C1 segment of cervical spinal cord (tissue), 14 donors: ENCODE measurements at places on chromosomes 3 and 15.

DNA sequence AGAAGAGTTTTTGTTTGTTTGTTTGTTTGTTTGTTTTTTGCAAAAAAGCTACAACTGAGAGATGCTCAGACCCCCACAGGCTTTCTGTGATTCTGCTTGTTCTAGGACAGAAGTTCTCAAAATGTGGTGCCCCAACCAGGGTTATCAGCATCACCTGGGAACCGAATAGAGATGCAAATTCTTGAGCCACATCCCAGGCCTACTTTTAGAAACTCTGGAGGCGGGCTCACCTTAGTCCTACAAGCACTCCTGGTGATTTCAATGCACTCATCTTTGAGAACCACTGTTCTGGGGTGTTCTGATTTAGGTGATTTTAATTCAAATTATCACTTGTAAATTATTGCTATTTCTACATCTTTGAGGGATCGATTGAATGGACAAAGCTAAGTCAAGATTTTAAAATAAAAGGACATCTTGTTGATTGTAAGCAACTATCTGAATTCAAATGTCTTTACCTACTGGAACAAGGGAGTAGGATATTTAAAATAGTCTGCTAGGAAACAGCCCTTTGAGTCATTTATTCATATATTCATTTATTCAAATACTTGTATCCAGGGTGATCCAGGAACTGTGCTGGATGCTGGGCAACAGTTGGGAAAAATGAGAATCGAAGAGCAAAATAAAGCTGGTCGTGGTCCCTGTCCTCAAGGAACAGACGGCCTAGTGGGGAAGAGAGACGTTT lies 44.7 kb upstream of the CADPS start:
- no peak for DNase-seq

DNA sequence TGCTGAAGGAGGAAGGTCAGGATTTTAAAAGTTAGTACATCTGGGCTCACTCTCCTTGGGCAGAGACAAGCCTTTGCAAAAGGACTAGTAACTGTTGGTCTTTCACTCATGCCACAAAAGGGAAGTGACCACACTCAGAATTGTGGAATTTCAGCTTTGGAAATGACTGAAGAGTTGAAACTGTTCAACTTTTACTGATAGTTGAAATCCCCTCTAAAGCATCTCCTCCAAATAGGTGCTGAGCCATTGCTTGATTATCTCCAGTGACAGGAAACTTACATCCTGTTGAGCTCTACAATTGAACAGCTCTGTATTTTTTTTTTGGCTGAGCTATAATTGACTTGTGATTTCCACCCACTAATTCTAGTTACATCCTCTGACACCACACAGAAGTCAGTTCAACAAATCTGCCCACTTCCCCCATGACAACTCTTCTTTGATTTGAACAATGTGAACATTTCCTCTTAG lies 254.8 kb upstream of the TPRG1 start:
- DNase-seq = no peak

DNA sequence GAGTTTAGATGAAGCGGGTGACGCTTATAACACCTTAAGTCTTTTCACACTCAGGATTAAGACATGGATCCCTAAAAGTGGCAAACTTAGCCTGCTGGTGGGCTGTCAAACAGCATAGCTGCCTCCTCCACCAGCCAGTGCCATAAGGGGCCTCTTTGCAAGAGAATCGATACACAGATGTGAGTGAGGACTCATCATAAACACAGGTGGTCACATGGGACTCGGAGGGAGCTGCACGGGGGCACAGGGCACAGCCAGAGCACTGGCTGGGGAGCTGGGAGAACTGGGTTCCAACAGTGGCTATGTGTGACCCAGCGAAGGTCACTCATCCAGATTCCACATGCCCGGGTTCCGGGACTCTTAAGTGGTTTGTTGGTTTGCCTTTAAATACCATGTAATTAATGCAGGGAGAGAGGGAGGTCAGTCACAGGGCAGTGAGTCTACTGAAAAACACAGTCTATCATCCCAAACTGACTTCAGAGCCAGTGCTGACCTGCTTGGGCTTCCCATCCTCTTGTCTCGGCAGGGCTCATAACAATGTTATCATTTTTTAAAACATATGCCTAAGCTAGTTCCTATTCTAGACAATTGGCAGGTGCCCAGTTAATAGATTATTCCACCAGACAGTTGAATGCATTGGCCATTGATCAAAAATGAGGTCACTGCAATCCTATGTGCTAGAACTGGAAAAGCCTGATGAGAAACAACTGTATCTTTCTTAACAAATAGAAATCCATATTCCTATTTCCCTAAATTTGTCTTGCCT lies 51.8 kb downstream of the SLC12A8 start:
- DNase-seq = no peak

DNA sequence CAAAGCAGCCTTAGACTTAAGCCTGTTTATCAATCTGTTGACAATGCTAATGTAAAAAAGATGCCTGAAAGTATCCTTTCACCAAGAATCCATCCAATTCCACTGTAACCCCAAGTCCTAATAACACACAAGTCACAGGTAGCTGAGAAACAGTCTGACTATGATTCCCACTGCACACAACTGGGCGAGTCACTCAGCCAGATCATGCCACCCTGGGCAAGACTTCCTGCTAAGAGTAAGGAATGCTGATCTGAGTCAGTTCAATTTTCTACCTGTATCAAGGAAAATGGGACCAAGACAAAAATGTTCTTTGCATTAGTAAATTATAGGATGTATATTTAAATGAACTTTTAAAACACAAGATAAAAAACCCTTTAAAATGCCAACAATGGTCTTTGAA lies 33.3 kb downstream of the NPTN start:
- DNase-seq = no peak

- DNase-seq = no peak
Observed at GRCh38 chr3:16378920-16379319, 113.9 kb downstream of the OXNAD1 start.

GRCh38 chr3:112640930-112641801 lies at the start of gene CCDC80:
CCDC80 (minus strand) TSS chr3:112641143; CDS start chr3:112639905, 1,238 bp downstream.
- no peak for DNase-seq

GRCh38 chr15:69116391-69116790 lies 44.0 kb upstream of the GLCE start:
- no peak for DNase-seq

GRCh38 chr3:45946875-45947274 lies 3.6 kb downstream of the CXCR6 start:
- DNase-seq = no peak

DNA sequence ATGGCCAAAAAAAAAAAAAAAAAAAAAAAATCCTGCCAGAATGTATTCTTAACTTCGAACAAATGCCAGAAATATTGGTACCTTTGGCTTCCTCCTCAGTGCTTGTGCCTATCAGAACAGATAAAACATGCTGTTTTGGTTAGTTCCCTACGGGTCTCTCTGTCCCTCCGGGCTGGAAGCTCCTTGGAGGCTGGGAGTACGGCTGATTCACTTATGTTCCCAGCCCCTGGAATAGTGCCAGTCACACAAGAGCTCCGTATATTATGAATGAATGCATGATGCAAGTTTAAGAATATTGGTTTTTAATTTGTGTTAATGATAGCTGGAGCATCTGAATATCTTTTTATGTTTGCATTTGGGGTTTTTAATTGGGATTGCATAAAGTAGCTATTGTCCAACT lies 44.0 kb downstream of the NR2F2 start:
- DNase-seq = no peak

DNA sequence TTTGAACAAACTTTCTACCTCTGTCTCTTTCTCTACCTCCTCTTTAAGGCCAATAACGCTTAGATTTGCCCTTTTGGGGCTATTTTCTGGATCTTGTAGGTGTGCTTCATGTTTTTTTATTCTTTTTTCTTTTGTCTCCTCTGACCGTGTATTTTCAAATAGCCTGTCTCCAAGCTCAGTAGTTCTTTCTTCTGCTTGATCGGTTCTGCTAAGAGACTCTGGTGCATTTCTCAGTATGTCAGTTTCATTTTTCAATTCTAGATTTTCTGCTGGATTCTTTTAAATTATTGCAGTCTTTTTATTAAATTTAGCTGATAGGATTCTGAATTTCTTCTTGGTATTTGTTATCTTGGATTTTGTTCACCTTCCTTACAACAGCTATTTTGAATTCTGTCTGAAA lies 148.7 kb downstream of the RSRC1 start:
- DNase-seq = no peak

GRCh38 chr3:189071446-189071845 lies 100.3 kb upstream of the TPRG1 start:
- no peak for DNase-seq

DNA sequence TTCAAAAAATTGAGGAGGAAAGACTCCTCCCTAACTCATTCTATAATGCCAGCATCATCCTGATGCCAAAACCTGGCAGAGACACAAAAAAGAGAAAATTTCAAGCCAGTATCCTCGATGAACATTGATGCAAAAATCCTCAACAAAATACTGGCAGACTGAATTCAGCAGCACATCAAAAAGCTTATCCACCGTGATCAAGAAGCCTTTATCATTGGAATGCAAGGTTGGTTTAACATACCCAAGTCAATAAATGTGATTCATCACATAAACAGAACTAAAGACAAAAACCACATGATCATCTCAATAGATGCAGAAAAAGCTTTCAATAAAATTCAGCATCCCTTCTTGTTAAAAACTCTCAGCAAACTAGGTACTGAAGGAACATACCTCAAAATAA lies 24.2 kb upstream of the CAPN3 start:
- DNase-seq = no peak

DNA sequence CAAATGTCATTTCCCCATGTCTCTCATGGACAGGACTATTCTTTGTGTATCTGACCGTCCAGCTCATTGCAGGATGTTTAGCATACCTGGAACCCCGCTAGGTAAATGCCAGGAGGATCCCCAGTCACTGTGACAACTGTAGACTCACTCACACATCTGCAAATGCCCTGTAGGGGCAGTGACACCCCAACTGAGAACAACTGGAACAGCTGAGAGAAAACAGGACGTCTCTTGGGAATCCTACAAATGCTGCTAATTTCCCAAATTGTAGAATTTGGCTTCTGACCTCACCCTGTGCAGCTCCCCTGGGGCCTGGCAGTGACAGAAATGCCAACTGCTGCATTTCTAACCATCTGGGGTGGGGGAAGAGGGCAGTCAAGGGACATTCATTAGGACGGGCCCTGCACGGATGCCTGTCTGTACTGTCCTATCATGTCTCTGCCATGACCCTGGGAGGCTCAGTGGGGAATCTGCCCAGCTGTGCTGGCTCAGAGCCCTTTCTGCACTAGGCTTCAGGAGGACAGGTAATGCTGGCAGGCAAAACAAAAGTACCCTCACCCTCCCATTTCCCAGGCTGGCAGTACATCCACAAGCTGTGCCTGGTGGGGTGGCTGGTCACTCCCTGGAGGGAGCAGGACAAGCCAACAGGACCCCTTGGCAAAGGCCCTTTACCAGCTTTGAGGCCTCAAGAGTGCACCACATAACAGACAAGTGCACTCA lies 30.4 kb downstream of the RAB6B start:
- no peak for DNase-seq

- DNase-seq = no peak
Observed at GRCh38 chr15:79834495-79834894, 62.3 kb downstream of the MTHFS start.

- DNase-seq = no peak
Observed at GRCh38 chr3:131616719-131617118, 113.9 kb upstream of the MRPL3 start.

DNA sequence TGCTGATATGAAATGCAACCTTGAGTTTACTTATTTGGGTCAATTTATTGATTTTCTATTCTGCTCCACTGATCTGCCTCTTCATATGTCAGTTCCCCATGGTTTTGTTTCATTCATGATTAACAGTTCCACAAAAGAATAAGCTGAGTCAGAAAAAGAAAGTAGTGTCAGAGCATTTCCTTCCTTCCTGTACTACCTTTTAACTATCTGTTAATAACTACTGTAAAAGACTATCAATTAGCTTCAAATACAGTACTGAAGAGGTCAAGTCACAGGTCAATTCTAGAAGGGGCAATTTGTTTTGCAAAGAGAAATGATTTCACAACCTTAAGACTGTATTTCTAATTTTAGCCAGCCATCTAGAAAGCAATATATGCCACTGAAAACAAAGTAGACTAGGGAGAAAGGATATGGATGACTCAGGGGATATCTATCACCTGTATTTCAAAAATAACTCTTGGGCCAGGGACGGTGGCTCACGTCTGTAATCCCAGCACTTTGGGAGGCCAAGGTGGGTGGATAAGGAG lies 129.5 kb downstream of the TFDP2 start:
- no peak for DNase-seq

DNA sequence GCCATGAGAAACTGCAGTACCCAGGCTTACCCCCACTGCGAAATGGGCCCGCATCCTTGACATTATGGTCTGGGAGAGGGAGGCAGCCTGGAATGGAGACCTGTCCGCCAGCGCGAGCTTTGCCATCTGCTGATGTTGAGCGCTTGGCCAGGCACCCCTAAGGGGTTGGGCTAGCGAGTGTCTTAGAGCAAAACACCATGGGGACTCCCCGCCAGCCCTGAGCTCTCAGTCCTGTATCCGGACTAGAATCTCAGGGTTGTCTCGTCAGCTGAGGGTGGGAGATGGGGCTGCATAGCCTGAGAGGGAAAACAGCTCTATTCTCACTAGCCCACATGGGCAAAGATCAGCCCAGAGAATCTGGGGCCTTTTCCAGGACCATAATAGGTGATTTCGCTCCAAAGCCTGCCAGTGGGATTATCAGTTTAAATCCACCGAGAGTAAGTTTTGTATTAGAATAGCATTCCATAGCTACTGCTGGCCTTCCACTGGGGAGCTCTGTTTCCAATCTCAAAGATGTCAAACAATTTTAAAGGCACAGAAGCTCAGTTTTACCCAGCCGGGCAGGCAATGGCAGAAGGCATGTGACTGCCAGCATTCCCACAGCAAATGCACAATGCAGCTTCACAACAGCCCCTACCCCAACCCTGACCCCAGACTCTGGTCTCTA lies 167.5 kb upstream of the TPM1 start:
- no peak for DNase-seq

DNA sequence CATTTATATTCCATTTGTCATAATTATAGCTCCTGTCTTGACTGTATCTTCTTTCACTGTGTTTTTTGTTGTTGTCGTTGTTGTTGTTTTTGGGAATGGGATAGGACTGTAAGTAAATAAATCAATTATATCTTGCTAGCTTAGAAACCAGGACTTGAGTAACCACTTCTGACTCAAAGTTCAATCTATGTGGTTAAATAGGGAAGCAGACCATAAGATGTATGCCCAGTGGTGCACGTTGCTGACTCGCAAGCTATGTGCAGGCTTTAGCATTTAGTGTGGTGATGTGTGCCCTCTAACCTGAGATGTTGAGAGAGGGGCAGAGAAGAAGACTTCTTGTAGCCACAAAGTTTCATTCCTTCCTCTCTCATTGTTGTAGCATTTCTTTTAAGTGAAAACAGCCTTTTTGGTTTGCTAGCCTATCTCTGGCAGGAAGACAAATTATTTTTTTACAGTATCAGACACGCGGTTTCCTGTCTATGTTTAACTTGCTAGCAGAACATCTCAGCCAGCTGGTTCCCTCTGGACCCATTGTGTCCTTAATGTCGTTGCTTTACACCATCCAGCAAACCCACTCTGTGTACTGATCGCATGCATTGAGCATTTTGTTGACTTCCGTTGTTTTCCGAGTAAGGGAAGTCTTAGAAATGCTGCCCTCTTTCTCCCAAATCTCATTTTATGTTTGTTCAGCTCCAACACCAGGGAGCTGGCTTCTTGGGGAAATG lies 52.1 kb downstream of the TGFBR2 start:
- no peak for DNase-seq
